ENCODE measurements at places on chromosomes 16 and 17.

- no peak for DNase-seq
Observed at GRCh38 chr16:48905632-48906505, 295.9 kb upstream of the N4BP1 start.

- DNase-seq = no peak
Observed at GRCh38 chr16:75026892-75027391, 28.1 kb downstream of the ZNRF1 start.

DNA sequence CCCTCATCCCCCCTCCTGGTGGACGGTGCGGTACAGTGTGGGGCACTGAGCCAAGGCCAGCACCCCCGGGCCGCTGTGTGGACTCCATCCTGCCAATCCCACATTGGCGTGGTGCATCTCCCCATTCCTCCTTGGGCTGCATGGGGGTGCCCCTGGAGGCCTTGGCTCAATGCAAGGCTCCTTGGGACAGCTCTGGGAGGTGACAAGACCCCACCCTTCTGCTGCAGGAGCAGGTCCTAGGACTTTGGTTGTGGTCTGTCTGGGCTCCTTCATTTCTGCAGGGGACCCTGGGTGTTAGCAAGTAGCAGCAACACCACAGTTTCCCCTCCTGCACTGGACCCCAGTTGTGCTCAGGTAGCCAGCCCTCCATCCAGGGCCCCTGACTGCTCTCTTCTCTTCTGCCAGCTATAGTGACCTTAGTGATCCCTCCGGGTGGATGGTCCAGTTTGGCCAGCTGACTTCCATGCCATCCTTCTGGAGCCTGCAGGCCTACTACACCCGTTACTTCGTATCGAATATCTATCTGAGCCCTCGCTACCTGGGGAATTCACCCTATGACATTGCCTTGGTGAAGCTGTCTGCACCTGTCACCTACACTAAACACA, 1.3 kb downstream of the PRSS21 start:
- DNase-seq = no peak

DNA sequence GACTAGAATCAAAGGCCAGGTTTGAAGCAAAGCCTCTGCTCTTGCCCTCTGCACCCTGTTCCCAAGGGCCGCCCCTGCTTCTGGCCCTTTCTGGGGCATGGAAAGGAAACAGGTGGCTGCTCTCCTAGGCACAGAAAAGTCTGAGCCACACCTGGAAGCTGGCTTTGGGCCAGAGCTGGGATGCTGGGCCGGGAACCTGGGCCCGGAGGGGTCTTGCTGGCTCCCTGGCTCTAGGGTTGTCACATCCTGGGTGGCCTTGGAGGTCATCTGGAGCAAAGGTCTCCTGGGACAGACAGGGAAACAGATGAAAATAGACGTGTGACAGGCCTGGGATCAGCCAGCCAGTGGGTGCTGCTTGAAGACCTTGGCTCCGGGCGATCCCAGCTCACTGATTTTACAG, 74.1 kb upstream of the LHX1 start:
- no peak for DNase-seq

- no peak for DNase-seq
Observed at GRCh38 chr16:17018585-17018939, 452.2 kb downstream of the XYLT1 start.

GRCh38 chr16:56269811-56270684, 78.8 kb downstream of the GNAO1 start:
- DNase-seq = no peak

DNA sequence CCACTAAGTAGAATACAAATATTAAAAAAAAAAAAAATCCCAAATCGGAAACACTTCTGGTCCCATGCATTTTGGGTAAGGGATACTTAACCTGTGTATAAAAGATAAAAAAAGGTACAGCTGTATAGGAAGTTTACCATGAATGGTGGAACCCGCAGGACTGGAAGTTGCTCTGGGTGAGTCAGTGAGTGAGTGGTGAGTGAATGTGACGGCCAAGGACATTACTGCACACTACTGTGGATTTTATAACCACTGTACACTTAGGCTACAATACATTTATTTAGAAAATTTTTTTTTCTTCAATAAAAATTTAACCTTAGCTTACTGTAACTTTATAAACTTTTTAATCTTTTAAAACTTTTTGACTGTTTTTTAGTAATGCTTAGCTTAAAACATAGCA, 71.3 kb upstream of the BCAR1 start:
- no peak for DNase-seq

GRCh38 chr17:64004218-64004770, 6.1 kb downstream of the PRR29 start:
- no peak for DNase-seq

- DNase-seq = no peak
Observed at GRCh38 chr16:84499638-84500037, 4.8 kb downstream of the MEAK7 start.

DNA sequence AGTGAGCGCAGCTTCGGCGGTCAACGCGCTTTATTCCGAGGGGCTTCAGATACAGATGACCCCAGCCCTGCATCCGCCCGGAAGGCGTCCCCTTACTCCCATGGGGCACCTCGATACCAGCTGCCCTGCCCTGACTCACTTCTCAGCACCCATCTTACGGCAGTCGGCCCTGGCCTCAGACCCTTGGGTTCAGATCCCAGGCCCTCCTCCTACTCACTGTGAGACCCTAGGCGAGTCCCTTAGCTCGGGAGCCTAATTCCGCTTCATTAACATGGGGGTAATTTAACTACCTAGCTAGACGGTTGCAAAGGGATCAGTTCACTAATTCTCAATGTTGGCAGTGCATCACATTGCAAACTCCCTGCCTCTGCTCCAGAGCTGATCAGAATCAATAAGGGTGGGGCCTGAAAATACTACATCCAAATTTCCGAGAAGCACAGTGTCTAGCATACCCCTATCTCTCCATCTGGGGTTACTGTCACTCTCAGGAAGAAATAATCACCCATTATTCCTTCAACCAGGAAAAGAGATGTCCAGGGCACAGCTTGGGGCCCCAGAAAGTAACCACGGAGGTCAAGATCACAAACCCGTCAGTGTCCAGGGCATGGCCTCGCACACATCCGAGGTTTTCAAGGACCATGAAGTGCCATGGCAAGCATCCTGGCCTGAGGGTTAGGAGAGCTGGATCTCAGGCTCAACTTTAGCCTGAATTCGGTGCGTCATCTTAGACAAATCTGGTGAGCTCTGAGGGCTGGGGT, 415 bp upstream of the FLOT2 start:
- DNase-seq = no peak

GRCh38 chr17:2965621-2966595, 97.5 kb downstream of the OR1D5 start:
- DNase-seq = no peak

- no peak for DNase-seq
Observed at GRCh38 chr17:55660178-55660886, 62.3 kb downstream of the TMEM100 start.

- DNase-seq = no peak
Observed at GRCh38 chr16:73059779-73060615, 12.1 kb upstream of the ZFHX3 start.

DNA sequence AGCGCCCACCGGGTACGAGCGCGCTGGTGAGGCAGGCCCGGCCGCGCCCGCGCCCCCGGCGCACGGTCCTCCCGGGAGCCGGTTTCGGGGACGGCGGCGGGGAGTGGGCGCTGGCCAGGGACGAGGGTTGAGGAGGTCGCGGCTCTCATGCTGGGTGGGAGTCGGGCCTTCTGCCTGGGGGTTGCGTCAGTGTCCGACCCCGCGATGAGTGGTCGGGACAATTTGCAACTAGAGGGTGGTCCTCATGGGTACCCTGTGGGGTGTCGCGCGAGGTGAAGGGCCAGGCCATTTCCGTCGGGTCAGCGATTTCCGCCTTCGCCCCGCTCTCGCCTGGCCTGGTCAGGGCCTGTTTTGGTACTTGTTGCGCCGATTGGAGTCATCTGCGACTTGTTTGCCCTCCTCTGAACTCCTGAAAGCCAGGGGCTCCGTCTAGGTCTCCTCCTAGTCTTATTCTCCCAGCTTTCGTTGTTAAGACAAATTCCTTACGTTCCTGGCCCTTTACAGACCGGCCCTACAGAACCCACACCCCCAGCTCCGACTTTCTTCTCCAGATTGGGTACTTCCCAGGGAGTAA, 14.9 kb downstream of the NAA60 start:
- no peak for DNase-seq

- no peak for DNase-seq
Observed at GRCh38 chr16:27312580-27313421, 973 bp upstream of the IL4R start.
